Activated CD4-positive, alpha-beta T cell treated with anti-CD3 and anti-CD28 coated beads, Interleukin-2, amount 50 U/mL, for 4 hours (primary cell): ENCODE measurements at places on chromosomes 7 and 10.

GRCh38 chr10:13086056-13086455, 13.9 kb upstream of the OPTN start:
- DNase-seq: no peak

DNA sequence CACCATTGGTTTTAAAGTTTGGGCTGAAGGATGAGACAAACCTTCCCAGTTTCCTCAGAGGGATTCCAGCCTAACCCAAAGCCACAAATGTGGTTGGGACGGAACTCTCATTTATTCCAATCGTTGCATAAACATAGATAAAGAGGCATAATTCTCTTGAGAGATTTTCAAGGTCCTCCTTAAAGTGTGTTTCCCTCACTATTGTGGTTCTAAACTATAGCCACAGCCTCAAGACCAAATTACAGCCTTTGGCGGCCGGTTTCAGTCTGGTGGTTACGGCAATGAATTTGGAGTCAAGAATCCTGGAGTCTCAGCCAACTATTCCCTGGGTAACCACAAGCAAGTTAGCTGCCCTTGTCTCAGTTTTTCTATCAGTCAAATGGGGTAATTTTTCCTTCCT, 42.6 kb downstream of the SEM1 start:
- DNase-seq: no peak

- no peak for DNase-seq
Observed at GRCh38 chr10:16902606-16903005, 85.4 kb upstream of the RSU1 start.

- no peak for DNase-seq
Observed at GRCh38 chr7:36406156-36406555, 16.5 kb downstream of the ANLN start.

GRCh38 chr7:51007551-51008505, 225.1 kb upstream of the GRB10 start:
- no peak for DNase-seq

GRCh38 chr10:60237977-60238758, 151.5 kb downstream of the ANK3 start:
- DNase-seq: no peak

- DNase-seq: no peak
Observed at GRCh38 chr10:64506963-64507362, 985.8 kb downstream of the REEP3 start.

- DNase-seq: no peak
Observed at GRCh38 chr7:143382126-143382790, 1.1 kb downstream of the ZYX start.

GRCh38 chr10:52814506-52814905, 41.9 kb upstream of the MBL2 start:
- DNase-seq: no peak

GRCh38 chr10:112313911-112314310, 30.7 kb downstream of the TECTB start:
- no peak for DNase-seq

- peak; percentile 26 for DNase-seq
Observed at GRCh38 chr7:29189743-29190201, 4.8 kb upstream of the CHN2 start.

GRCh38 chr7:115124409-115124939, 202.6 kb downstream of the MDFIC start:
- no peak for DNase-seq
